ENCODE measurements at places on chromosomes 4 and X. TPM values are rescaled to one million over a fixed set of nuclear protein-coding genes. Genes with fewer than 3 reads are reported as not detected.

BCLAF3 gene
- 15.3 TPM for total RNA-seq

NPY1R gene
- not detected for total RNA-seq

DNA sequence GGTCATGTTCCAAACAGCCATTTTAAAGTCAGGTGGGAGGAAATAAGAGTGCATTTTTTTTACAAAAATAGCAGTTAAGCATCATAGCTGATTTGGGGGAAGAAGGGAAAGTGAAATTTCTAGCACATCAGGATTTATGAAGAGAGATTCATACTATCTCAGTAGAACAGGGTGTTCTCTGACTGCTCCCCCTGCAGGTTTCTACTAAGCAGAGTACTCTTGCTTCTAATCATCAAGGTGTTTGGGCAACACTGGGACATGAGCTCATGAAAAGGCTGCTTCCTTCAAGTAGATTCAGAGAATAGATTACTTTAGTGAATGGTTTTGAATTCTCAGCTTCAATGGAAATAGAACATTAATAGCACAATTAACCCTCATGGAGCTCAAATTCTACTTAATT is 591.4 kb upstream of the PCDH10 start:
- H3K27me3 ChIP-seq, result no peaks in the 10 kb centered on the region
- no peak overlapping the region for H3K4me3 ChIP-seq
- no peaks in the 10 kb centered on the region for H3K4me1 ChIP-seq
- H3K36me3 ChIP-seq, result no peaks in the 10 kb centered on the region
- no peak overlapping the region for H3K27ac ChIP-seq

DNA sequence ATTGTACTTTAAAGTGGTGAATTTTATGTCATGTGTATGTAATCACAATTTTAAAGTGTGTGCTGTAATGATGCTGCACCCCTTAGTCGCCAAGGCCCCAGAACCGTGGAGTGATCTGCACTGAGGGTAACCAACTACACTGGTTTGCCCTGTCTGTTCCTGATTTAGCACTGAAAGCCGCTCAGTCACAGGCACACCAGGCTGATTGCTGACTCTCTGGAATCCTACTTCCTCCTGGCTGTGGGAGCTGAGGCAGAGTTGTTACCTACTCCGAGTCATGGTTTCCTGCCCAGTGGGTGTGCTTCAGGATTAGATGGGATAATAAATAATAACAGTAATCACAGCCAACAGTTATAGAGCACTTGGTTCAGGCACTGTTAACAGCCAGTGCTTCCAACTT is 645.4 kb downstream of the BCOR start:
- H3K4me1 ChIP-seq, result no peaks in the 10 kb centered on the region
- H3K27ac ChIP-seq, result no peak overlapping the region
- H3K27me3 ChIP-seq, result no peaks in the 10 kb centered on the region
- H3K36me3 ChIP-seq, result no peaks in the 10 kb centered on the region
- H3K4me3 ChIP-seq, result no peak overlapping the region

DNA sequence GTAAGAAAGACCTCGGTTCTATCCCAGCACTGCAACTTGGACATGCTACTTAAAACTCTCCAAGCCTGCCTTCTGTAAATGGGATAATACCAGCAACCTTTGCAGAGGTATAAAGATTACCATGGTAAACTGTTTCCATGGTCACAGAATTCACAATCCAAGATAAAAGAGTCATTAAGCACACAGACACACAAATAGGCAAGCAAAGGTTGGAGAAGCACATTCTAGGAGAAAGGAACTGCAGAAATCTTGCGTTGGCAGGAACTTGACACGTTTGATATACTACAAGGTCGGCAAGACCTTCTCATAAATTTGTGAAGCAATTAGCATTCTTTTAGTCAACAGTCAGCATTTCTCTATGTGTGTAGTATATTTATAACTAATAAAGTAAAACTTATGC is 12.3 kb upstream of the CHRNA9 start:
- no peak overlapping the region for H3K27ac ChIP-seq
- H3K27me3 ChIP-seq, result no peaks in the 10 kb centered on the region
- H3K4me3 ChIP-seq, result no peak overlapping the region
- no peaks in the 10 kb centered on the region for H3K4me1 ChIP-seq
- no peaks in the 10 kb centered on the region for H3K36me3 ChIP-seq

DNA sequence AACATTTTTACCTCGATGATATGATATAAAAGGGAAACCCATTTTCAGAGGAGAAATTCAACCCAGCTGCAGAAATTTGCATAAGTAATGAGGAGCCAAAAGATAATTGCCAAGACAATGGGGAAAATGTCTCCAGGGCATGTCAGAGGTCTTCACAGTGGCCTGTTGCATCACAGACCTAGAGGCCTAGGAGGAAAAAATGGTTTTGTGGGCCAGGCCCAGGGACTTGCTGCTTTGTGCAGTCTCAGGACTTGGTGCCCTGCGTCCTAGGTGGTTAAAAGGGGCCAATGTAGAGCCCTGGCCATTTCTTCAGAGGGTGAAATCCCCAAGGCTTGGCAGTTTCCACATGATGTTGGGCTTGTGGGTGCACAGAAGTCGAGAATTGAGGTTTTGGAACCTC is 106.9 kb downstream of the CPXCR1 start:
- no peak overlapping the region for H3K4me3 ChIP-seq
- H3K27ac ChIP-seq, result no peak overlapping the region
- DNase-seq, result no peak
- H3K27me3 ChIP-seq, result no peaks in the 10 kb centered on the region

GRCh38 chrX:112865464-112866025 is 24.9 kb upstream of the AMOT start:
- H3K27ac ChIP-seq, result no peak overlapping the region
- no peak overlapping the region for H3K4me3 ChIP-seq
- H3K36me3 ChIP-seq, result no peaks in the 10 kb centered on the region
- no peaks in the 10 kb centered on the region for H3K4me1 ChIP-seq
- no peak for DNase-seq

DNA sequence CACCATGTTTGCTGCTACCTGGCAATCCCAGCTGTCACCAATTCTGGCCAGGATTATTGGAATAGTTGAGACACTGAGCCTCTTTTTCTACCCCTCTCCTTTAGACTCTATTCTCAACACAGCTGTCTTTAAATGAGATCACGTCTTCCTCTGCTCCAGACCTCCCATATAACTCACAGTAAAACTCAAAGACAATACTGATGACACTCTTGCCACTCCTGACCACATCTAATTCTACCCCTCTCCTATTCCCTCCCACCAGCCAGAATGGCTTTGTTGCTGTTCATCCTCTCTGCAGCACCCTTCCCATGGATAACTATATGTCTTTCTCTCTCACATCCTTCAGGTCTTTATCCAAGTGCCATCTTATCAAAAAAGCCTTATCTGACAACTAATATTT is 188.6 kb upstream of the IL15 start:
- H3K27ac ChIP-seq, result no peak overlapping the region
- no peak for DNase-seq
- no peaks in the 10 kb centered on the region for H3K36me3 ChIP-seq
- H3K4me1 ChIP-seq, result no peaks in the 10 kb centered on the region
- no peak overlapping the region for H3K4me3 ChIP-seq
- H3K27me3 ChIP-seq, result no peaks in the 10 kb centered on the region

DNA sequence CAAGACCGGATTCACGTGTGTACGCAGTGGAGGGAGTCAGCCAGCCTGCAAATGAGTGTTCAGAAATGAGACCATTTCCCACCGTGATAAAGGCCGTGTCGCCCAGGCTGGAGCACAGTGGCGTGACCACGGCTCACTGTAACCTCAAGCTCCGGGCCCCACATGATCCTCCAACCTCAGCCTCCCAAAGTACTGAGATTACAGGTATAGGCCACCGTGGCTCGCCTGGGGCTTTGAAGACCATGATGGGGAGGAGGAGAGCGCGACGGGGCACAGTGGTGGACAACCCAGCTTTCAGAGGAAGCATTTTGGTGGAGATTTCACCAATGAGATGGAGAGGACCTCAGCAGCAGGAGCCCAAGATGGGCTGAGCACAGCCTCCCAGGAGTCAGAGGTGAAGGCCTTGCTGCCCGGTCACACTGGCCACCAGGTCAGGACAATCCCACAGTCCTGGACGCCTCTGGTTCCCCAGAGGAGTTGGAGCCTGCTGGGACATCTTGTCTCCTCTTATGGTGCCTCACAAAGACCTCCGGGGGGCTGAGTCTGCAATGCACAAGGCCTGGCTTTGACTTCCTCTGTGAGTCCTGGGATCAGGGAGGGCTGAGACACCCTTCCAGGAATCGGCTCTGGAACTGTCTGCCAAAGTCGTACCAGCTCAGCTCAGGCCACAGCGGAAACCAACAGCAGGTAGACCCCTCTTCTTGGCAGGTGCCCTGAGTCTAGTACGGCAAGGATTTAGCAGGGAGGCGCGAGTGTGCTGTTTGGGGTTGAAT is 22.4 kb upstream of the MXD4 start:
- no peaks in the 10 kb centered on the region for H3K27me3 ChIP-seq
- no peak overlapping the region for H3K27ac ChIP-seq
- H3K4me3 ChIP-seq, result no peak overlapping the region

IGSF1 gene
- total RNA-seq, result 0.39 TPM

GRCh38 chr4:26574563-26574962 is 9.3 kb upstream of the TBC1D19 start:
- DNase-seq, result no peak
- H3K36me3 ChIP-seq, result no peaks in the 10 kb centered on the region
- no peaks in the 10 kb centered on the region for H3K4me1 ChIP-seq
- H3K27me3 ChIP-seq, result no peaks in the 10 kb centered on the region
- H3K27ac ChIP-seq, result no peak overlapping the region

PPP2R2C gene
- total RNA-seq, result 0.17 TPM

SATL1 gene
- not detected for total RNA-seq

TRIM60 gene
- total RNA-seq, result not detected

DNA sequence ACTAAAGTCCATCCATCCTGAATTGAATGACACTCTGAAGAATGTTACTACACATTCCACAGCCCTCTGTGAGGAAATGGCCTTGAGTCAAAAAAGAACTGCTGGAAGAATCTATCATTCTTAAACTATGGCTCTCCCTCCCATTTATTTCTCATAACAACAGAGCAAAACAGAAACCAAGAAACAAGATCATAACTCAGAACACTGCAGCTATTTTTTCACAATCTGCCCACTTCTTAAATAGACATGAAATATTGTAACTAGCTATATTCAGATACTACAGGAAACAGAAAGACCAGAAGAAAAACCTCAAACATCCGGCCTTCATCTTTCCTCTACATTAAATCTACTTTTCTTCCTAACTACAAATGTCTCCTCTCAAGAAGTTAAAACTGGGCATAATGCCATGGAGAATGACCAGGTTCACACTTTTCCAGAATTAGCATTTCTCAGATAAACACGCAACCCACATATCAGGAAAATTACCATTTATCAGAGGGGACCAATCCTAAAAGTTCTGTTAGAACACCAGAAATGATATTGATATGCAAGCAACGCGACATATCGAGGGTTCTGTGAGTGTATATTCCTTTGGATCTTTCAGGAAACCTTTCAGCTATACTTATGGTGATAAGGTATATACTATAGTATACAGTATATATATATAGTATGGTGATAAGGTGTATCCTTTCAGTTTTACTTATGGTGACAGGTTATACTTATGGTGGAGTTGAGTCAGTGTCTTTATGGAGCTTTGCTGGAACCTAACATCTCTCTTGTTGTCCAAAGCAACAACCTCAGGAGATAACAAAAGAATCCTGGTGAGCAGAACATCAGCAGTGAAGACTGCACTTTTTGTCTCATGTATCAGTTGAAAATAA is 60.4 kb upstream of the IRF2 start:
- peak overlapping the region; percentile 40 for H3K27ac ChIP-seq
- H3K36me3 ChIP-seq, result no peaks in the 10 kb centered on the region
- no peaks in the 10 kb centered on the region for H3K27me3 ChIP-seq
- DNase-seq, result no peak

SASH3 gene
- 22.6 TPM for total RNA-seq

DNA sequence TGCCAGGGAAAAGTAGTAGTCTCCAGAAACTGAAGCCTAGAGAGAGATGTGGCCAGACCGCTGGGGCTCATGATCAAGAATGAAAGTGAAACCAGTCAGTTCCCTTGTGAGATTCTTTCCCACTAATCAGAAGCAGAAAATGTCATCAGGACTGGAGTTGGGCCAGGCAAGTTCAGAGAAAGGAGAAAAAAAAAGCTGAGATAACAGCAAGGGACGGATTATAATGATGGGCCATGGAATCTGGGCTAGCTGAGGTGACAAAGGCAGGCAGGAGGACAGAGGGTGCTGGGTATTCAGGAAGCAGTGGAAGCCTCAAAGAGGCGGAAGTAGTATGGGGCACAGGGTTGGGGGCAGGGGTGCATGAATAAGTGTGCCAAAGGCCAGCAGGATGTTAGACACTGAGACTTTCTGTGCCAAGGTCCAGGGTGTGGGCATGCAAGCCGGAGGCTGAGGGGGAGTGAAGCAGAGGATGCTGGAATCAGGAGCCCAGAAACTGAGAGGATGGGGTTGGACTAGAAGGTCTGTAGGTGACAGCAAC is 2.5 kb downstream of the CXorf38 start:
- peak; percentile 71 for DNase-seq
- H3K4me1 ChIP-seq, result peaks cover 6% of the 10 kb centered on the region
- H3K27me3 ChIP-seq, result no peaks in the 10 kb centered on the region
- no peaks in the 10 kb centered on the region for H3K36me3 ChIP-seq
- H3K27ac ChIP-seq, result peak overlapping the region; percentile 78

DNA sequence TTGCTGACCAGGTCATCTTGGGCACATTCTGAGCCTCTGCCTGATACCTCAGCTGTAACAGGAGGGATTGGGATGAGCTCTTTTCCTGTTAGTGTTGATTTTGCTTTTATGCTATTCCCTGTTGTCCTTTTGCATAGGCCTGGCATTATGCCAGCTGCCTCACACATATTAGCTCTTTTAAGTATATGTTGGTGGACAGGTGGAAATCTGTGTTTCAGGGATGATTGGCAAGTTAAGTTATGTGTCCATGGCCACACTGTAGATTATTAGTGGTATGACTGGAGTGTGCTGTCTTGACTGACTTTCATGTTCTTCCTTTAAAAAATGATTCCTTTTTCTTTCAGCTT is 28.9 kb downstream of the NSD2 start:
- H3K4me1 ChIP-seq, result no peaks in the 10 kb centered on the region
- H3K36me3 ChIP-seq, result peaks cover 13% of the 10 kb centered on the region
- no peak for DNase-seq

PNCK gene
- total RNA-seq, result 5.2 TPM

STOX2 gene
- total RNA-seq, result 18.5 TPM

GRCh38 chr4:145830699-145831098 is 107.9 kb downstream of the ZNF827 start:
- no peak overlapping the region for H3K4me3 ChIP-seq
- H3K4me1 ChIP-seq, result no peaks in the 10 kb centered on the region
- no peak overlapping the region for H3K27ac ChIP-seq
- no peak for DNase-seq
- H3K36me3 ChIP-seq, result no peaks in the 10 kb centered on the region

GRCh38 chrX:39753293-39753996 is 344.3 kb downstream of the BCOR start:
- H3K27ac ChIP-seq, result no peak overlapping the region
- H3K4me1 ChIP-seq, result peaks cover 4% of the 10 kb centered on the region
- H3K36me3 ChIP-seq, result no peaks in the 10 kb centered on the region
- DNase-seq, result no peak
- H3K27me3 ChIP-seq, result no peaks in the 10 kb centered on the region
